ENCODE measurements at places on chromosomes 5 and 9.
A peak's percentile ranks its signal among the peaks of the same experiment; 100 is the strongest.

- no peak for DNase-seq
These were observed 437.3 kb upstream of the MPDZ start for GRCh38 chr9:13716601-13717321.

GRCh38 chr9:36008774-36009300 lies 27.9 kb upstream of the RECK start:
- DNase-seq: peak; percentile 68

GRCh38 chr5:137565450-137565849 lies 66.3 kb upstream of the SPOCK1 start:
- DNase-seq: no peak

DNA sequence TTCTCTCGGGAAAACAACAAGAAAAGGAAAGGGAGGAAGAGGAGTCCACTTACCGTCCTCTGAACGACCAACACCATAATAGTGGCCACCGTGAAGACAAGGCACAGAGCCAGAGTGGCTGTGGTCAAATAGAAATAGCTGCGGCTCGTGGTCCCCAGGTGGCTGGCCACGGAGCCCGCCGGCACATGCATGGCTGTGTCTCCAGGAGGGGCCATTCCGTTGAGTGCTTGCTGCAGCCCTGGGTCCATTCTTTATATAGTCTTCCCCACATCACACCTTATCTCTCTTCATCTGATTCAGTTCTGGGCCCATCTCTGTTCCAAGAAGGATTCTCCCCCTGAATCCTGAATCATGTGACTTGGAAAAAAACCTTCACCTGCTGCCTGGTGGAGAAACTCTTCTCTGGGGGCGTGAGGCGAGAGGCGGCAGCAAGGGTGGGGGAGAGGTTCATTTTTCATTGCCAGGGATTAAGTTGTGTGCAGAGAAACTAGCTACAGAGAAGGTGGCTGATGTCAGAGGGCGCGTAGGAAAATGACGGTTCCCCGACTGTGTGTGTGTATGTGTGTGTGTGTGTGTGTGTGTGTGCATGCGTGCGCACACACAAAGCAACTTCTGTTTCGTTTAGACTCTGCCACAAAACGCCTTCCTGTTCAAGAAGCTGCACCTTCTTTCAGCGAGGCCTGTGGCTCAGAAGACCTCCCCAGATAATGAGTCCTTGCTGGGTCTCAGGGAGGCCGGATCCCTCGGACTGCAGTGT lies at the start of gene TNFSF8:
Gene TNFSF8 (minus strand): TSS at position 536 of the 757 bp plus-strand sequence. CDS start 288 bp downstream, at position 248.
- DNase-seq: no peak

DNA sequence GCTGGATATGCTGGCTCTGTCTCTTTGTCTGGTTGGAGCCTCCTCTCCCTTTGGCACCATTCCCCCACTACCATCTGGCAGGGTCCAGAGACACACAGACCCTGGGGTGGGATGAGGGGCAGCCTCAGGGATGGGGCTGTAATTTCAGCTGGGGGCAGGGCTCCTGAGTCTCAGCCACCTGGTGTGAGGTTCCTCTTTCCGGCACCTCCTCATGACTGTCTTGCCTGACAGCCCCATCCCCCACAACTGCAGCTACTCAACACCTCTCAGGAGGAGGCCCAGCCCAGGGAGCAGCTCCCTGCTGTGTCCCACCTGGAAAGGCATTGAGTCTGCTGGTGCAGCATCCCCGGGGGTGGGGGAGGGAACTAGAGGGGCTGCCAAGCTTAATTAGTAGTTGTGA lies 11.7 kb upstream of the RPS14 start:
- peak; percentile 64 for DNase-seq

Measured in NCI-H1092 treated with DMSO at 0.1 percent for 48 hours (cell line).